ENCODE measurements at places on chromosomes 3 and 15. TPM values are rescaled to one million over a fixed set of nuclear protein-coding genes. Genes with fewer than 3 reads are reported as not detected.
A peak's percentile ranks its signal among the peaks of the same experiment; 100 is the strongest.

Gene SEMA6D
- total RNA-seq = not detected

Gene IL16
- 102 TPM for total RNA-seq

Gene ALG1L2
- total RNA-seq = 0.71 TPM

Gene CCDC54
- not detected for total RNA-seq

Gene PAQR9
- not detected for total RNA-seq

- no peak overlapping the region for H3K27ac ChIP-seq
- no peak overlapping the region for H3K4me3 ChIP-seq
- DNase-seq = no peak
- H3K36me3 ChIP-seq = no peaks in the 10 kb centered on the region
- H3K4me1 ChIP-seq = no peaks in the 10 kb centered on the region
Measured at GRCh38 chr3:39021465-39022285, 30.1 kb downstream of the SCN11A start.

DNA sequence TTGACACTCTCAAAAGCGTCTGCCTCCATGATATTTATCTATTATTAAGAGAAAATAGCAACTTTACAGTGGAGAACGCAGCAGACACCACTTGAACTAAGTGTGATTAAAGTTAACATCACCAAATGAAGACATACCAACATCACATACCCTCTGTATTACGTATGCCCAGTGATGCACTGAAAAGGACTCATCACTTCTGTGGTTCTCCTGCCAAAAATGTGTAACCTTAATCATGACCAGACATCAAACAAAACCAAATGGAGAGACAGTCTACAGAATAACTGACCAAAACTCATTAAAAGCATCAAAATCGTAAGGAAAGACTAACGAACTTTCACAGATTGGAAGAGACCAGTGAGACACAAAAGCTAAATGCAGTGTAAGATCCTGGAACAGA is 103.2 kb downstream of the PPP2R3A start:
- no peaks in the 10 kb centered on the region for H3K27me3 ChIP-seq
- H3K36me3 ChIP-seq = no peaks in the 10 kb centered on the region
- no peak overlapping the region for H3K27ac ChIP-seq
- H3K4me1 ChIP-seq = no peaks in the 10 kb centered on the region

DNA sequence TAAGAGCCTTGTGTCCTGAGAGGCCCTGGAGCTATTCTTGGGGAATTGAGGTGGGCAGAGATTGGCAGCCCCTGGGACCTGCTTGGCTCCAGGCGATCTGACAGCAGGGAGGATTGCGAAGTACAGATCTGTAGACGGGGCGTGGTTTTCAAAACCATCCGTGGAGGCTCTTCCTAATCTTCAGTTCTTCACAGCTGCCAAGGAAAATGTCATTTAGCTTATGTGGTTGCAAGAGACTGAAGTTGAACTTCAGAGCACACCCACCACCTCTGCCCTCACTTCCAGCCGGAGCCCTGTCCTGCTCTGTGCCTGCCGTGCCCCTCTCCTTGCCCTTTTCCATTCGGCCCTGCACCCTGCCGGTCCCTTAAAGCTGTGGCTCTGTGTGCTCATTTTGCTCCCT is 12.9 kb downstream of the NISCH start:
- no peak for DNase-seq
- H3K4me3 ChIP-seq = no peak overlapping the region
- H3K27ac ChIP-seq = no peak overlapping the region
- no peaks in the 10 kb centered on the region for H3K27me3 ChIP-seq
- H3K36me3 ChIP-seq = peaks cover 14% of the 10 kb centered on the region
- peaks cover 3% of the 10 kb centered on the region for H3K4me1 ChIP-seq

- no peak overlapping the region for H3K27ac ChIP-seq
- H3K36me3 ChIP-seq = no peaks in the 10 kb centered on the region
- peaks cover 30% of the 10 kb centered on the region for H3K27me3 ChIP-seq
- DNase-seq = no peak
- H3K4me3 ChIP-seq = no peak overlapping the region
Measured at GRCh38 chr15:29756358-29757267, 65.7 kb downstream of the TJP1 start.

DNA sequence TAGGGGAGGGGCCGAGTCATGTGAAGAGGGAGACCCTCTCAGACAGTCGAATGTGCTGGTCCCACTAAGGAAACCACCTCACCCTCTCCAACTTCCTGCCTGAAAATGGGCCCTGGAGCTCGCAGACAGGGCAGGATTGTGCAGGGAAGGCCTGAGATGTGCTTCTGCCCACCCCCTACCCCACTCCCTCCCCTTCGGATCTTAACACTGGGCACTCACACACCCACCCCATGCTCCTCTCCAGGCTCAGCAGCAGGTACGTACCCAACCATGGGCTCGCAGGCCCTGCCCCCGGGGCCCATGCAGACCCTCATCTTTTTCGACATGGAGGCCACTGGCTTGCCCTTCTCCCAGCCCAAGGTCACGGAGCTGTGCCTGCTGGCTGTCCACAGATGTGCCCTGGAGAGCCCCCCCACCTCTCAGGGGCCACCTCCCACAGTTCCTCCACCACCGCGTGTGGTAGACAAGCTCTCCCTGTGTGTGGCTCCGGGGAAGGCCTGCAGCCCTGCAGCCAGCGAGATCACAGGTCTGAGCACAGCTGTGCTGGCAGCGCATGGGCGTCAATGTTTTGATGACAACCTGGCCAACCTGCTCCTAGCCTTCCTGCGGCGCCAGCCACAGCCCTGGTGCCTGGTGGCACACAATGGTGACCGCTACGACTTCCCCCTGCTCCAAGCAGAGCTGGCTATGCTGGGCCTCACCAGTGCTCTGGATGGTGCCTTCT is 20.0 kb downstream of the ATRIP start:
- DNase-seq = peak; percentile 56
- H3K36me3 ChIP-seq = peaks cover 44% of the 10 kb centered on the region
- peak overlapping the region; percentile 96 for H3K27ac ChIP-seq
- H3K27me3 ChIP-seq = no peaks in the 10 kb centered on the region

DNA sequence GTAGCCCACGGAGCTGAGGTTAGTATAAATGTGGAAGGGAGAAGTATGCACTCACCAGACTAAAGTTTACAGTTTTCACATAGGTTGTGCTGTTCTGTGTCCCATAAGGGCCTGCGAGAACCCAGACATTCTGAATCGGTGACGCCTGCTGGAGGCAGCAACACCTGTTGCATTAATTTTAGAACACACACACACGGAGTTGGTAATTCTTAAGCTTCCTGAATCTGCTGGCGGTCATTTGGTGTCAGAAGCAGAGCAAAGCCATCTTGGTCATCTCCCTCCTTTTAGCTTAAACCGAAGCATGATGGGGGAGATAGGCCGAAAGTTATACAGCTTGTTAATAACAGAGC is 41.1 kb upstream of the AP3B2 start:
- DNase-seq = peak; percentile 40
- H3K36me3 ChIP-seq = peaks cover 45% of the 10 kb centered on the region
- peak overlapping the region; percentile 86 for H3K4me3 ChIP-seq

GRCh38 chr3:160649596-160649995 is 27.4 kb upstream of the ARL14 start:
- no peak overlapping the region for H3K27ac ChIP-seq
- no peak overlapping the region for H3K4me3 ChIP-seq
- no peaks in the 10 kb centered on the region for H3K36me3 ChIP-seq
- H3K27me3 ChIP-seq = peaks cover 5% of the 10 kb centered on the region
- H3K4me1 ChIP-seq = no peaks in the 10 kb centered on the region

GRCh38 chr15:84883916-84884781 is at the start of gene SLC28A1:
TSS of gene SLC28A1 (plus strand) at chr15:84884662. CDS start at chr15:84887761, 3,099 bp downstream.
- no peak within 1 kb of the TSS for H3K27ac ChIP-seq
- no peaks in the 10 kb centered on the region for H3K27me3 ChIP-seq
- DNase-seq = no peak
- H3K4me3 ChIP-seq = no peak within 1 kb of the TSS

DNA sequence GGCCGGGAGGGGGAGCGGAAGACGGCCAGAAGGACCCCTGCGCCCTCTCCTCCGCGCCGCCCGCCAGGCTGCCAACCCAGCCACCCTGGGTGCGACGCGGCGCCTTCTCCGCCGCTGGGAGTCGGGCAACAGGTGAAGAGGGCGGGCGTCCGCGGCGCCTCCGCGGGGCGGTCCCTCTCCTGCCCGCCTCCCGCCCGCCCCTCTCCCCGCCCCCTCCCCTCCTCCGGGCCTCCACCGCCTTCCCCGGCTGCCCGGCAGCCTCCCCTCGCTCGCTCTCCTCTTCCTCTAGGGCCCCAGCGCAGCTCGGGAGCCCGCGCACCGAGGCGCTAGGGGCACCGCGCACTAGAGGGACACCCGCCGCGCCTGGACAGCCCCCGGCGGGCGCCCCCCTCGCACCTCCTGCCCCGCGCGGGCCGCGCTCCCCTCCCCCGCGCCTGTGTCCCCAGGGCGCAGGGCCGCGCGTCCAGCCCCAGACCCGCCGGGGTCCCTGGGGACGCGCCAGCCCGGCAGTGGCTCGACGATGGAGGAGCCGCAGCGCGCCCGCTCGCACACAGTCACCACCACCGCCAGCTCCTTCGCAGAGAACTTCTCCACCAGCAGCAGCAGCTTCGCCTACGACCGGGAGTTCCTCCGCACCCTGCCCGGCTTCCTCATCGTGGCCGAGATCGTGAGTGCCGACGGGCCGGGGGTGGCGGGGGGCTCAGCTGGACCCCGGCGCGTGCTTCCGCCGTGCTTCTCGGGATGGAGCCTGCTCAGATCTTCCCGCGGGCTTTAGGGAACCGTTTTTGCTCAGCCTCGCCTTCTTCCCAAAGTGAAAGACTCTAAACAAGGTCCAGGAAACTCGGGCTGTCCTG is at the start of gene CMTM8:
TSS of gene CMTM8 (plus strand) at position 228 of the 854 bp plus-strand sequence. CDS start at position 521, 293 bp downstream.
- peak within 1 kb of the TSS; percentile 45 for H3K27ac ChIP-seq
- H3K4me1 ChIP-seq = peaks cover 27% of the 10 kb centered on the region
- peaks cover 8% of the 10 kb centered on the region for H3K27me3 ChIP-seq
- peak; percentile 84 for DNase-seq
- peaks cover 4% of the 10 kb centered on the region for H3K36me3 ChIP-seq

DNA sequence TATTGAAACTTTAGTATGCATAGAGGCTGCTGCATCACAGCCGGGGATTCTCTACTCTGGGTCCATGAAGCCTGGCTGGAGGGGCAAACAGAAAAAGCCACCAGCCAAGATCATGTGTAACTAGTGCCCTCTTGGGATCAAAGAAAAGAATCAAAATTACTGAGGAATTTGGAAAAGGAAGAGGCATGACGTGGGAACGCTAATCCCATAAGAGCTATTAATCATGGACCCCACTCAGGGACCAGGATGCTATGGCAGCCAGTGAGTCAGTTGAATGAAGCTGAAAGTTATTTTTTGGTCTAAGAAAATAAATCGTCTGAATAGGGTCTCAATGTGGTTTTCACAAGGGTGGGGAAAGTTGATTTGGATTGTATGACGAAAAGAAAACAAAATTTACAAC is 1165.1 kb downstream of the ROBO2 start:
- no peaks in the 10 kb centered on the region for H3K36me3 ChIP-seq
- H3K4me3 ChIP-seq = no peak overlapping the region
- DNase-seq = no peak
- no peak overlapping the region for H3K27ac ChIP-seq

DNA sequence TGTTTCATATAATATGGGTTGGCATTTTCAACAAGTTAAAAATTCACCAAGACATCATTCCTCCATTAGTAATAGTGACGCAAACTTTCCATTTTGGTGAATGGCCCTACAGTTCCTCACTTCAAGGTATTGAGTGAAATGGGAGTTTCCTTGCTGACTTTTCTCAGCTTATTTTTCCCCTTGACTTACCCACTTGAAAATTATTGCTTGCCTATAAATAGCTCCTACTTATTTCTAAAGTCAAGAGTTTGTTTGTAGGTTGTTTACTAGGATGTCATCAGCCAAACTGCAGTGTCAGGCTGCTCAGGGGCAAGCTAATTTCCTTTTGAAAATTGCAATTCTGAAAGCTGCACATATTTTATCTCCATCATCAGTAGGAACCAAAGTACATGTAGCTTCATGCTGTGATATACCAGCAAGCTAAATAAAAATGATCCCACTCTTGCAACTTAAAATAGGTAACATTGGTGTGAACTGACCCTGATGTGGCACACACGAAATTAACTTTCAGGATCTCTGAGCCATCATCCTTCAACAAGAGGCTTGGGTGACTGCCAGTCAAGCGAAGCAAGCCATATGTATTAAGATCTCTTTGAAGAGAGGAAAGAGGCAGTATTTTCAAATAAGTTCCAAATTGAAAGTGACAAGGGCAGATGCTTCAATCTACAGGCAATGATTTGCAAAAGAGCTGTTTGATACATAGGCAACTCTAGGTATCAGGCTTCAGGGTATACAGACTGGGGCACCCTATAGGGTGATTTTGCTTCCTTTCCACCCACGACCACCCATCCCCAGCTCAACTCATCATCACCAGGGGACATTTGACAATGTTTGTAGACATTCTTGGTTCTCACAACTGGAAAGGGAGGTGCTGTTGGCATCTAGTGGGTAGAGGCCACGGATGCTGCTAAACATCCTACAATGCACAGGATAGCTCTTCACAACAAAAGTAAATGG is 66.8 kb upstream of the RASGRP1 start:
- H3K36me3 ChIP-seq = no peaks in the 10 kb centered on the region
- DNase-seq = no peak
- no peaks in the 10 kb centered on the region for H3K27me3 ChIP-seq

- H3K27me3 ChIP-seq = no peaks in the 10 kb centered on the region
- DNase-seq = peak; percentile 61
- peaks cover 72% of the 10 kb centered on the region for H3K4me1 ChIP-seq
- H3K4me3 ChIP-seq = peak overlapping the region; percentile 44
- no peaks in the 10 kb centered on the region for H3K36me3 ChIP-seq
Measured at GRCh38 chr3:195555110-195555509, 12.0 kb upstream of the PPP1R2 start.

DNA sequence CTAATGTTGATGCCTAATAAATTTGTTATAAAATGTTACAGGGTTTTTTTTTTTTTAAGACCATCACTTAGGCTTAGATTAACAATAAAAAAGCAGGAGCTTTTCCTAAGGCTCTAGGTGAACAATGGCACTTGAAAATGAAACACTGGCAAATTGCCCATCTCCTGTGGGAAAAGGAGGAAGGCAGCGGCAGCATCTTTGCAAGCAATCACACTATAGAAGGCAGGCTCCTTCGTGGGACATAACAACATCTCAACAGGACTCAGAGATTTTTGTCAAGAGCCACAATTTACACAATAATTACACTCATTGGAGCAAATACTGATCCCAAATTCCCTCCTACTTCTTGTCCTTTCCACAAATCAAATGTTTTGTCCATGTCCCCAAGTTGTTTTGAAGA is 646.7 kb downstream of the ROBO2 start:
- H3K27ac ChIP-seq = no peak overlapping the region
- no peaks in the 10 kb centered on the region for H3K4me1 ChIP-seq
- no peaks in the 10 kb centered on the region for H3K36me3 ChIP-seq
- no peaks in the 10 kb centered on the region for H3K27me3 ChIP-seq
